ENCODE measurements at places on chromosomes 2 and 18. TPM values are rescaled to one million over a fixed set of nuclear protein-coding genes. Genes with fewer than 3 reads are reported as not detected.

DNER gene
- not detected for total RNA-seq

SLC16A14 gene
- not detected for total RNA-seq

DNAH7 gene
- total RNA-seq: 0.36 TPM

INHBB gene
- total RNA-seq: not detected

OSR1 gene
- not detected for total RNA-seq

ST8SIA5 gene
- not detected for total RNA-seq

ANTXR1 gene
- 0.87 TPM for total RNA-seq

DNA sequence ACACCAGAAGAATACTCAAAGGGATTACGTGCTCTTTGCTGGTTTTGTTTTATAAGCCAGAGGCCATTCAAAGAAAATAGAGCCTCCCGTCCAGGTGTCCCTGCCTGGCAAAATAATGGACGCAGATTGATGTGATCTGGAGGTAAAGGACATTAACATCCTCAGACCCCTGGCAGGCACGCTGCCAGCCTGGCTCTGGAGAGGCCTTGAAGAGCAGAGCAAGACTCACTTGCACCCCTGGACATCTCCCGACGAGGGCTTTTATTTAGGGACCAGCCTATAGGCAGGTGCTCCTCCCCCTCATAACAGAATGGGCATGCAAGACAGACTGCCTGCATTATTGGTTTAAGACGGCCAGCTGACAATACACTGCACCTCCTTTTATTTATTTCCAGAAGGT lies 291.3 kb downstream of the BCL11A start:
- no peaks in the 10 kb centered on the region for H3K27me3 ChIP-seq
- H3K4me3 ChIP-seq: no peak overlapping the region
- DNase-seq: no peak
- H3K27ac ChIP-seq: no peak overlapping the region
- H3K36me3 ChIP-seq: no peaks in the 10 kb centered on the region

DNA sequence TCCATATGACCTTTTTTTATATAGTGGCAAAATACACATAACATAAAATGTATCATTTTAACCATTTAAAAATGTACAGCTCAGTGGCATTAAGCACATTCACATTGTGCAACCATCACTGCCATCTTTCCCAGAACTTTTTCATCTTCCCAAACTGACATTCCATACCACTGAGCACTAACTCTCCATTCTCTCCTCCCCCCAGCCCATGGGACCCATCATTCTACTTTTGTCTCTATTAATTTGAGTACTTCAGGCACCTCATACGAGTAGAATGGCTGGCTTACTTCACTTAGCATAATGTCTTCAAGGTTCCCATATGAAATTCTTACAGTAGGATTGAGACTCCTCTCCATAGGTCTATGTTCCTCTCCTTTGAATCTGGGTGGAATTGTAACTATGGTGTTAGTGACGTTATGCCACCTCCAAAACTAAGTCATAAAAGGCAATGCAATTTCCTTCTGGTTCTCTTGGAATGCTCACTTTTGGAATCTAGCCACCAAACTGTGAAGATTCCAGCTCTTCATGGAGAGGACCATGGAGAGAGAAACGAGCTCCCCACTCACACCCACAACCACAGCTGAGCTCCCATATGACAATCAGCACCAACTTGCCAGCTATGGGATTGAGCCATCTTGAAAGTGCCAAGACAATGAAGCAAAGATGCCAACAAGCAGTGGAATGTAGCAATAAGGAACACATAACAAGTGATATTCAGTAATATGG lies 9.8 kb upstream of the DNAJC27 start:
- H3K27ac ChIP-seq: no peak overlapping the region
- no peak overlapping the region for H3K4me3 ChIP-seq
- H3K36me3 ChIP-seq: no peaks in the 10 kb centered on the region
- no peak for DNase-seq
- H3K4me1 ChIP-seq: no peaks in the 10 kb centered on the region

GRCh38 chr18:74530584-74530862 lies 3.8 kb upstream of the CNDP1 start:
- peaks cover 16% of the 10 kb centered on the region for H3K27me3 ChIP-seq
- DNase-seq: no peak
- H3K4me1 ChIP-seq: peaks cover 4% of the 10 kb centered on the region
- H3K4me3 ChIP-seq: no peak overlapping the region
- H3K27ac ChIP-seq: no peak overlapping the region

GRCh38 chr2:42834161-42834560 lies 41.8 kb upstream of the HAAO start:
- no peak for DNase-seq
- H3K36me3 ChIP-seq: no peaks in the 10 kb centered on the region
- no peak overlapping the region for H3K27ac ChIP-seq
- no peaks in the 10 kb centered on the region for H3K27me3 ChIP-seq

DNA sequence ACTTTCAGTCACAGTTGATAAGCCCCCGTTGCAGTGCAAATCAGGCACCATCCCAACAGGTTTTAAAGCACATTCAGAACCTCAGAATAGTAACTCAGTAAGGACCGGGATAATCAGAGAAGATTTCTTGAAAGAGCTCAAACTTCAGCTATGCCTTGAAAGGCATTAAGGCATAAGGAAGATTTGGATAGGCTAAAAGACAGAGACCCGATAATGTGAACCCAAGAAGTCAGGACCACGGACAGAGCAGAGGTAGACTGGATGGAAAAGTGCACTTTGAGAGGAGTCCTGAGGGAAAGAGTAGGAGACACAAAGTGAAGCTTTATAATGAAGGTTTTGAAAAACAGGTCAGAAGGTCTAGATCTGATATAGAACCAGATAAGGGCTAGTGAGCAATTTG lies 36.9 kb upstream of the KLF7 start:
- H3K27me3 ChIP-seq: no peaks in the 10 kb centered on the region
- H3K36me3 ChIP-seq: no peaks in the 10 kb centered on the region
- H3K4me3 ChIP-seq: no peak overlapping the region
- DNase-seq: no peak
- H3K4me1 ChIP-seq: no peaks in the 10 kb centered on the region
- H3K27ac ChIP-seq: no peak overlapping the region

GRCh38 chr18:44725300-44726058 lies 44.8 kb downstream of the SETBP1 start:
- no peaks in the 10 kb centered on the region for H3K27me3 ChIP-seq
- peak; percentile 71 for DNase-seq
- no peak overlapping the region for H3K4me3 ChIP-seq

GRCh38 chr2:97932975-97933662 lies 62.6 kb downstream of the TMEM131 start:
- H3K36me3 ChIP-seq: no peaks in the 10 kb centered on the region
- no peak for DNase-seq
- H3K27ac ChIP-seq: no peak overlapping the region
- no peak overlapping the region for H3K4me3 ChIP-seq
- no peaks in the 10 kb centered on the region for H3K27me3 ChIP-seq

DNA sequence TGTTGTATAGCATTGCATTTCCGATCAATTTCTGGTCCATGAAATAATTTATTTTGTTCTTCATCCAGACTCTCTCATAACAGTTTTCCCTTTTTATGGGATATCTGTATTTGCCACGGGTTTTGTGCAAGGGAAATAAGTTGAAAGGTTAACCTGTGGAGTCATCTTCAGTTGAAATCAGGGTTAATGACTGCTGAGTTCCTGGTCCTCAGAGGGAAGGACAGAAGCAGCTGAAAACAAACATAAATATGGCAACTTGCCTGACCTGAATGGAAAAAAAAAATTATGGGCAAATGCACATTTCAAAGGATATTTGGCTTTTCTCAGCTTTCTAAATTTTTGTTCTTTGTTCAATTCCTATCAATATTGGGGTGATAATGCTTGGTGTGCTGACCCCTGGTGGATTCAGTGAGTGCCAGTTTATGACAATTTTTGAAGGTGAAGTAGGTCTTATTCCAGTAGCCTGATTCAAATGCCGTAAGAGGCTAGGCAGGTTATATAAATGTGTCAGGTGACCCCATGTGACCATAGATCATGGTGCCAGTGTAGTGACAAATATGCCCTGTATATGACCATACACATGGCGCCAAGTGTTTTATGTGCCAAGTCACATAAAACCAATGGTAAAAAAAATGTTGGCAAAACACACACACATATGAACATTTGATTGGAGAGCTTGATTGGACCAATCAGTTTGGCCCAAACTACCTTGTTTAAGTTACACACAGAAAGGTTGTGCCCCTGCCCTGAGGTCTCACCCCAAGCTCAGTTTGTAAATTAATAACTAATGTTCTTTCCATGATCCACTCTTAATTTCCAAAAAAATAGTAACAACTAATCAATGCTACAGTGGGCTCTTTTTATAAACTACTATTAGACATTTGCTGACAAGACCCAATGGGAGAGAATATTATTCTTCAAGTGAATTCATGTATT lies 47.6 kb upstream of the FAM124B start:
- no peak for DNase-seq
- no peaks in the 10 kb centered on the region for H3K36me3 ChIP-seq
- no peak overlapping the region for H3K4me3 ChIP-seq
- H3K27me3 ChIP-seq: no peaks in the 10 kb centered on the region

- DNase-seq: no peak
- H3K4me1 ChIP-seq: no peaks in the 10 kb centered on the region
- H3K4me3 ChIP-seq: no peak overlapping the region
Measured at GRCh38 chr2:179051250-179051649, 1.3 kb upstream of the CCDC141 start.

DNA sequence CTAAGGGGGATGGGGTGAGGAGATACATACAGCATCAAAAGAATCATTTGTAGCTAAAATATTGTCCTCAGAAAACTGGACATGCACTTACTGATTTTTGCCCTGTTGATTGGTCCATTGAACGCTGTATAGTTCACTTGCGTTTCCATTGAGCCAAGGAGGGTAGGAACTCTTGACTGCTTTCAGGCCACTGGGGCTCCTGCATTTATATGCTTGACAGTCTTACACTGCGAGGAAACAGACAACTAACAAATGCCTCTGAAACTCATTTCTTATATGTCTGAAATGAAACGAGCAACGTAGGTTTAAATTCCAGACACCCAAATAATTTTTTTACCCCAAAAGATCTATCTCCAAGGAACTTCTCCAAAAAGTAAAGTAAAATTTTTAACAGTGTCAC lies 42.1 kb downstream of the ARL5A start:
- DNase-seq: no peak
- no peak overlapping the region for H3K4me3 ChIP-seq
- no peaks in the 10 kb centered on the region for H3K27me3 ChIP-seq
- peaks cover 57% of the 10 kb centered on the region for H3K4me1 ChIP-seq
- H3K36me3 ChIP-seq: peaks cover 40% of the 10 kb centered on the region

GRCh38 chr2:129877795-129878775 lies 101.4 kb upstream of the RAB6C start:
- no peak overlapping the region for H3K4me3 ChIP-seq
- no peak overlapping the region for H3K27ac ChIP-seq
- no peaks in the 10 kb centered on the region for H3K36me3 ChIP-seq
- H3K4me1 ChIP-seq: no peaks in the 10 kb centered on the region
- H3K27me3 ChIP-seq: no peaks in the 10 kb centered on the region
- peak; percentile 7 for DNase-seq

DNA sequence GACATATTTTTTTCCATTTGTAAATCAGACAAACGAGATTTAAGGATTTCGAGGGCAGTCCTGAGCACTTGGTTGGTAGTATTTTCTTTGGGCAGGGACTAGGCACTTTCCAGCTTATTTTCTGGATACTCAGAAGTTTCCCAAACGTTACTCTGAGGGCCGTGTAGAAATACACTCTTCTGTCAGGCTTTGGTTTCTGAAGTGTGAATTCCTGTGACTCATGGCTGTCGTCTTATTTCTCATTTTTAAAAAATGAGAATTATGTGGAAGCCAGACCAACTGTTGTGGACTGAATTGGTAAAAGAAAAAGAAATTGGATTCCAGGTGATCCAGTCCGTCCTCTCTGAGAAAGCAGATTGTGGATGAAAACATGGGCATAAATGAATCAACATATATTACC lies 658.6 kb upstream of the FANCL start:
- H3K4me1 ChIP-seq: no peaks in the 10 kb centered on the region
- no peaks in the 10 kb centered on the region for H3K36me3 ChIP-seq
- DNase-seq: no peak
- no peak overlapping the region for H3K4me3 ChIP-seq
- no peaks in the 10 kb centered on the region for H3K27me3 ChIP-seq

DNA sequence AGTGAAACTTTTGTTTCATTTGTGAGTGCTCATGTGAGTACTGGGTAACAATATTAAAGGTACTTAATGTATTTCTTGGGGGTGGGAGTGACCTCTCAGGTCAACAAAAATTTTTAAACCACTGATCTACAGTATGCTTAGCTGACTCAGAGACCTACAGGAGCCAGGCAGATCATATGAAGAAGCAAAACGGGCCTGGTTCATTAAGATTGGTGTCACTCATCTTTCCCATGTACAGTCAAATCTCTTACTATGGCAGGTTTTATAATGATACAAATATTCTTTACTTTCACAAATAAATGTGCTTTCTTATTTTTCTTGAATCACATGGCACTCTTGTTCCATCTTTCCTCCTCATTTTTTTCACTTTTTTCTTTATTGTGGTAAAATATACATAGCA lies 7.7 kb upstream of the TMSB10 start:
- H3K27ac ChIP-seq: no peak overlapping the region
- no peak for DNase-seq
- peaks cover 3% of the 10 kb centered on the region for H3K4me1 ChIP-seq
- H3K36me3 ChIP-seq: no peaks in the 10 kb centered on the region
- no peaks in the 10 kb centered on the region for H3K27me3 ChIP-seq

GRCh38 chr2:69134306-69134945 lies 121.4 kb downstream of the ANTXR1 start:
- H3K4me1 ChIP-seq: no peaks in the 10 kb centered on the region
- H3K27ac ChIP-seq: no peak overlapping the region
- no peaks in the 10 kb centered on the region for H3K36me3 ChIP-seq
- no peak overlapping the region for H3K4me3 ChIP-seq

GRCh38 chr2:128593879-128594650 lies 275.4 kb upstream of the HS6ST1 start:
- H3K4me1 ChIP-seq: no peaks in the 10 kb centered on the region
- no peak overlapping the region for H3K4me3 ChIP-seq
- H3K27me3 ChIP-seq: peaks cover 5% of the 10 kb centered on the region
- no peaks in the 10 kb centered on the region for H3K36me3 ChIP-seq

GRCh38 chr18:9712611-9713010 lies 4.5 kb downstream of the RAB31 start:
- no peak for DNase-seq
- H3K36me3 ChIP-seq: peaks cover 20% of the 10 kb centered on the region
- H3K4me3 ChIP-seq: no peak overlapping the region
- no peak overlapping the region for H3K27ac ChIP-seq
- no peaks in the 10 kb centered on the region for H3K27me3 ChIP-seq

- H3K27me3 ChIP-seq: no peaks in the 10 kb centered on the region
- H3K4me3 ChIP-seq: no peak overlapping the region
- H3K36me3 ChIP-seq: no peaks in the 10 kb centered on the region
- H3K4me1 ChIP-seq: no peaks in the 10 kb centered on the region
- DNase-seq: no peak
- H3K27ac ChIP-seq: no peak overlapping the region
Measured at GRCh38 chr18:24436939-24437338, 10.5 kb downstream of the IMPACT start.
